Fibroblast of the aortic adventitia (primary cell): ENCODE measurements at places on chromosomes 2 and 18. TPM values are rescaled to one million over a fixed set of nuclear protein-coding genes. Genes with fewer than 3 reads are reported as not detected.

Gene TEX44
- not detected in 2 replicates for total RNA-seq

Gene REG3G
- total RNA-seq = not detected in 2 replicates

Gene MYO1B
- total RNA-seq = 75.3 and 103 TPM in 2 replicates

Gene MERTK
- 0.65 and 2.4 TPM in 2 replicates for total RNA-seq

Gene SGO2
- total RNA-seq = 21.3 and 23.3 TPM in 2 replicates

Gene RAB6D
- total RNA-seq = under 0.01 TPM in 1 of 2 replicates, not detected in the other

Gene CAPN14
- 0.09 and 0.16 TPM in 2 replicates for total RNA-seq

Gene PTPRM
- 64.2 and 65.3 TPM in 2 replicates for total RNA-seq

Gene RGPD3
- 0.41 and 0.45 TPM in 2 replicates for total RNA-seq

Gene PROKR1
- not detected in 2 replicates for total RNA-seq

Gene TCF4
- total RNA-seq = 105 TPM in 2 replicates

Gene ALPP
- total RNA-seq = not detected in 2 replicates

Gene EHD3
- total RNA-seq = 10.7 and 41.2 TPM in 2 replicates

Gene SP140
- total RNA-seq = 0.09 and 0.41 TPM in 2 replicates

Gene PAIP2B
- 0.27 and 1.6 TPM in 2 replicates for total RNA-seq

Gene PAX3
- total RNA-seq = not detected in 2 replicates

Gene CMPK2
- total RNA-seq = 1.9 and 11.0 TPM in 2 replicates

Gene CREG2
- 0.25 and 1.5 TPM in 2 replicates for total RNA-seq

Gene SCN2A
- 16.7 and 18.5 TPM in 2 replicates for total RNA-seq

Gene ARHGAP28
- 11.9 and 221 TPM in 2 replicates for total RNA-seq

Gene ALKAL2
- 1.3 TPM in 1 of 2 replicates, not detected in the other for total RNA-seq

Gene CHAC2
- total RNA-seq = 0.57 and 9.7 TPM in 2 replicates

Gene RAB17
- 0.54 and 3.5 TPM in 2 replicates for total RNA-seq

Gene MALL
- 10.1 and 442 TPM in 2 replicates for total RNA-seq

Gene CCDC68
- total RNA-seq = 0.16 and 7.4 TPM in 2 replicates

Gene ELOA2
- total RNA-seq = not detected in 2 replicates

Gene KIF1A
- total RNA-seq = under 0.01 TPM in 1 of 2 replicates, not detected in the other

Gene LCT
- not detected in 2 replicates for total RNA-seq

Gene SLC4A1AP
- 25.9 and 70.6 TPM in 2 replicates for total RNA-seq

Gene MSH6
- 82.5 and 194 TPM in 2 replicates for total RNA-seq

Gene IL1B
- 2.4 TPM in 1 of 2 replicates, not detected in the other for total RNA-seq

Gene CABYR
- total RNA-seq = 4.6 and 7.3 TPM in 2 replicates

Gene HOXD12
- not detected in 2 replicates for total RNA-seq

Gene CD226
- 0.08 and 0.99 TPM in 2 replicates for total RNA-seq

Gene GPR45
- total RNA-seq = not detected in 2 replicates

Gene VSNL1
- 0.90 and 3.7 TPM in 2 replicates for total RNA-seq

Gene RIF1
- total RNA-seq = 66.7 and 122 TPM in 2 replicates

Gene MYOM1
- 0.90 and 7.5 TPM in 2 replicates for total RNA-seq

Gene OSBPL1A
- 80.4 and 93.9 TPM in 2 replicates for total RNA-seq

Gene CAMKMT
- 8.7 and 15.0 TPM in 2 replicates for total RNA-seq

Gene CAPN13
- total RNA-seq = not detected in 2 replicates

Gene PREPL
- 31.3 and 78.4 TPM in 2 replicates for total RNA-seq

Gene C2orf66
- 0.27 TPM in 1 of 2 replicates, not detected in the other for total RNA-seq

Gene RFX8
- total RNA-seq = 5.3 and 24.1 TPM in 2 replicates

Gene CDKL4
- total RNA-seq = 0.90 and 10.4 TPM in 2 replicates

Gene LANCL1
- 46.0 and 58.2 TPM in 2 replicates for total RNA-seq

Gene TEKT4
- total RNA-seq = not detected in 2 replicates

Gene LHCGR
- 0.25 TPM in 1 of 2 replicates, not detected in the other for total RNA-seq

Gene GALM
- total RNA-seq = 27.7 and 35.2 TPM in 2 replicates

Gene TMEM87B
- 24.9 and 40.2 TPM in 2 replicates for total RNA-seq

Gene UCN
- 0.27 and 1.1 TPM in 2 replicates for total RNA-seq

Gene IL36G
- not detected in 2 replicates for total RNA-seq

Gene GTF2A1L
- 5.0 TPM in 1 of 2 replicates, not detected in the other for total RNA-seq

Gene RSAD2
- total RNA-seq = 0.63 and 4.0 TPM in 2 replicates

Gene TP53I3
- 22.3 and 38.7 TPM in 2 replicates for total RNA-seq
